ENCODE measurements at places on chromosomes 3 and 15.

- DNase-seq, result no peak
Measured at GRCh38 chr3:115805520-115805919, 182.2 kb downstream of the GAP43 start.

GRCh38 chr3:143875546-143875945 lies 27.3 kb upstream of the SLC9A9 start:
- no peak for DNase-seq

GRCh38 chr3:129231331-129232119 lies 17.9 kb upstream of the COPG1 start:
- no peak for DNase-seq

DNA sequence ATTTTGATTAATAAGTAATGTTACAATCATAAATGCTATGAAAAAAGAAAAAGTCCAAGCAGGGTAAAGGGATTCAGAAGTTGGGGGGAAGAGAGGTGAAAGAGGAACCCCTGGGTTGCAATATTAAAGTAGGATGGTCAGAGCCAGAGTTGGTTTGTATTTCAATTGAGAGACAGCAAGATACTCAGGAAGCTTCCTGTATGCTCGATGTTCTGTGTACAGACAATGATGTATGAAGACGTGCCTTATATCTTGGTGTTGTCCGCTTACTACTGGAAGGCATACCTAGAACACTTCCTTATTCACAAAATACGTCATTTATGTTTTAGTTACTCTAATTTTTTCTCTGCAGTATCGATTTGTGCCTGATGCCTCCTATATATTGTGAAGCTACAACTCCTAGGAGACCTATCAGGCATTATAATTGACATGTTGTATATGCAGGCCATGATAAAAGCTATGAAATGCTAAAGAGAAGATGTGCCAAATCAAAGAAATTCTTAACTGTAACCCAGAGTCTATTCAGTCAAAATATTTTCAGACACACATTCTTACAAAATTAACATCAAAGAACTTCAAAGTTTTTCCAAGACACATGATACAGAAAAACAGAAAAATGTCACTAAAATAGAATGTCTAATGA lies 87.5 kb downstream of the TBL1XR1 start:
- DNase-seq, result no peak

DNA sequence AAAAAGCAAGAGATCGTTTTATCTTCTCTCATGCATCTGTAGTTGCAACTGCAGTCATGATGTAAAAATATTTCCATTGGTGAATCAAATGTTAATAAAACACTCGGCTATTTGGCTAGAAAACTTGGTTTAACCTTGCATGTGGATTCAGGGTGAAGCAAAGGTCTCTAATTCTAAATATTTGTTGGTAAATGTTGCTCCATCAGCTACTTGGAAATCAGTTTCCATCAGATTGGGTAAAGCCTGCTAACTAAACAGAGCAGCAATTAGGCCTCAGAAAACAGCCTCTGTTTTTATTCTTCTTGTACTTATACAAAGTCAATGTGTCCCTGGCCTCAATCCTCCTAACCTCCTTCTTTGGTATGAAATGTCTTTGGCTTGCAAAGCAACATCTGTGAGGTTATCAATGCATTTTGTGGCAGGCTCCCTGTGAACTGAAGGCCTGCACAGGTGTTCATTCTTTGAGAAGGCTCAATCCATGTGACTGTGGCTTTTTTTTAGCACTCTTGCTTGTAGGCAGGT lies 312.3 kb downstream of the WDR72 start:
- no peak for DNase-seq

GRCh38 chr3:30604558-30604957 lies 1.8 kb upstream of the TGFBR2 start:
- DNase-seq, result no peak

GRCh38 chr15:93553167-93553935 lies 464.3 kb upstream of the RGMA start:
- DNase-seq, result no peak

DNA sequence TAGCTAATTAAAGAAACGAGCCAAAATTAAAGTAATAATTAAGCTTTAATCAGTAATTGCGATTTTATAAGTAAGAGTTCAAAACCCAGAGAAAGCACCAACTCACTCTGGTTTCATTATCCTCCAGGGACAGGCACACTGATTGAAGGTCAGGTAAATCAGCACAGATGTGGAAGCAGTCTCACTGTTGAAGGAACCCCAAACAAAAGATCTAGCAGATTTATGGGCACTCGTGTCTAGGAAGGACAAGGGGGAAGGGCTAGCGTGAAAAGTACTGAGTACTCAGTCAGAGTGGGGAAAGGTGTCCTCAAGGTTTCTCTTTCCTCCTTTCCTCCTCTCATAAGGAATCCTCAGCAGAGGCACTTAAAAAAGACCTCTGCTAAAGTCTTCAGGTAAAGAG lies 320.1 kb downstream of the PYDC2 start:
- DNase-seq, result no peak

- no peak for DNase-seq
Measured at GRCh38 chr15:31517711-31518110, 191.1 kb downstream of the KLF13 start.

DNA sequence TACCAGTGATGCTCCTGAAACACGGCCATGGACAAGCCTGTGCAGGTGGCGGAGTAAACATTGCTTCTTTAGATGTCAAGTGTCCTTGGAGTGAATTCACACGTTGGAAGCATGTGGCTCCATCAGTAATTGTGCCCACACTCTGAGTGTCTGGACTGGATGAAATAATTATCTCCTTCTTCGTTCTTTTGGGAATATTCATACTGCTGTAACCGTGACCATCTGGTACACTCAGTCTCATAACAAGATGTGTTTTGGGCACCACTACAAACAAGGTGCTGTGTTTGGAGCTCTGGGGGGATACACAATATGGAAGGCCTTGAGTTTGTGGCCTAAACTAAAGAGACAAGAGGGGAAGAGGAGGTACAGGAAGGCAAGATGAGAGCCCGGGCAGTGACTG lies 165.6 kb downstream of the APBA2 start:
- DNase-seq, result no peak

GRCh38 chr15:88624971-88625490 lies 3.9 kb downstream of the AEN start:
- no peak for DNase-seq

DNA sequence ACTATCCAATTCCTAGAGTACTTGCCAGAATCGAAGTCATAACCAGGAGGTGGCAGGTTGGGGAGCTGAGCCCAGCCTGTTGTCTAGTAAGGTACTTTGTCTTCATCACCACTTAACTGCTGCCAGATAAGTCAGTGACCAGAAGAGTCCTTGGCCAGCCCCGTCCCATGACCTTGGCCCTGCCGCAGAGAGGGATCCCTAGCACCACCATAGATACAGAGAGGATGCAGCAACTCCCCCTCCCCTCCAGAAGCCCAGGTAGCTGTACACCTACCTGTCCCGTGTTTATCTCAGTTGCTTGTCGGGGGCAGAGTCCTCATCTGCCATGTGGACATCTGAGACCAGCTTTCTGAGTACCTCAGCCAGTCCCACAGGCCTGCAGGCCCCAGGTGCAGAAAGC lies 153.6 kb upstream of the TP63 start:
- no peak for DNase-seq

- no peak for DNase-seq
Measured at GRCh38 chr3:177320765-177321247, 123.5 kb upstream of the TBL1XR1 start.

DNA sequence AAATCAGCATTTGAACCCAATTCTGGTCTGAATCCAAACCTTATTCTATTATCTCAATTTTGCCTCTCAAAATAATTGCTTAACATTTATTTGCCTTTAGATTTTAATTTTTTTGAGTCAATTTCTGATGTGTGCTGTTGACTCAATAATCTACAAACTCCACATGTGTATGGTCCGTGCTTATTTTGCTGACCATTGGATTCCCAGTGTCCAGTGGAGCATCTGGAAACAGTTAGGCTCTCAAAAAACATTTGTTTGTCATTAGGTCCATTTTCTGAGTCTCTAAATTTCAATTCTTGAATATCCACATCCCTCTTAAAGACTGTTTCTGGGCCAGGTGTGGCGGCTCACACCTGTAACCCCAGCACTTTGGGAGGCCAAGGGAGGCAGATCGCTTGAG lies 19.2 kb upstream of the MYZAP start:
- DNase-seq, result no peak

GRCh38 chr3:22859618-22860017 lies 343.5 kb upstream of the UBE2E2 start:
- no peak for DNase-seq

DNA sequence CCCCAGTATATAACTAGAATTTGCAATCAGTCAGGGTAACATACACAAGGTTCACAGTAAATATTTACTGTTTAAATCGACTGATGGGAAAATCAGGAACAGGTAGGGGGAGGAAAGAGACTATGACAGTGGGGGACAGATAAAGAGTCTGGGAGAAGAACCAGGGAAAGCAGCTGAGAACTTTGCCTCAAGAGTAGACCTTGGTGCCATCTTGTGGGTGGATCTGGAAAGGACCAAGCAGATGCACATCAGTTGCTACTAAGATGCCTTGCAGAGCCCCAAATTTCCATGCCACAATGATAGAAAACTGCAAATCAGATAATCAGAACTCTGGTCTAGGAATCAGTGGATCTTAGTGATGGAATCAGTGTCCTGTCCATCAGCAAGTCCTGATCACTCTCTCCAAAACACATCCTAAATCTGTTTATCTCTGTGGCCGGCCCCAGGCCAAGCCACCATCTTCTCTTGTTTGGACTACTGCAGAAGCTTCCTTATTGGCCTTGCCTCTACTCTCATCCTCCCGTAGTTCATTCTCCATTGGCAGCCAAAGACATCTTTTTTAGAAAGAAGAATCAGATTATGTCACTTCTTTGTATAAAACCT lies 62.7 kb downstream of the PDE8A start:
- peak; percentile 45 for DNase-seq

- no peak for DNase-seq
Measured at GRCh38 chr3:22933051-22933840, 269.9 kb upstream of the UBE2E2 start.

GRCh38 chr3:94462931-94463330 lies 400.1 kb downstream of the NSUN3 start:
- no peak for DNase-seq

GRCh38 chr3:192168202-192168601 lies 559.1 kb downstream of the FGF12 start:
- DNase-seq, result no peak

GRCh38 chr3:17642474-17642873 lies 100.0 kb downstream of the TBC1D5 start:
- DNase-seq, result no peak

DNA sequence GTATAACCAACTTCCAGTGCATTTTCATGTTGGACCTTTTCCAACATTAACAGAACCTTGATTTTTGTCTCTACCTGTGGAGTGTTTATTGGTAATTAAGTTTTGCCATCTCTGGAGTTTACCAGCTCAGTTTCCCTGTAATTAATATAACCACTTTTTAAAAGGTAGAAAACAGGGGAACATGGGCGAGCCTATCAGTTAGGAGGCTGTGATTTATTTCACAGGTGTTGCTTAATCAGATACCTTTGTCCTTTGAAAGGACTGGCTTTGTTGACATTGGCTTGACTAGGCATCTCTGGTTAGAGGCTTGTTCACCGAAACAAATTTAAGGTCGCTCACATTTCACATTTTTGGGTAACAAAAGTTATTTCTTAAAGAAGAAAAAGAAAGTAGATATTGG lies 622 bp downstream of the NAALADL2 start:
- DNase-seq, result no peak

DNA sequence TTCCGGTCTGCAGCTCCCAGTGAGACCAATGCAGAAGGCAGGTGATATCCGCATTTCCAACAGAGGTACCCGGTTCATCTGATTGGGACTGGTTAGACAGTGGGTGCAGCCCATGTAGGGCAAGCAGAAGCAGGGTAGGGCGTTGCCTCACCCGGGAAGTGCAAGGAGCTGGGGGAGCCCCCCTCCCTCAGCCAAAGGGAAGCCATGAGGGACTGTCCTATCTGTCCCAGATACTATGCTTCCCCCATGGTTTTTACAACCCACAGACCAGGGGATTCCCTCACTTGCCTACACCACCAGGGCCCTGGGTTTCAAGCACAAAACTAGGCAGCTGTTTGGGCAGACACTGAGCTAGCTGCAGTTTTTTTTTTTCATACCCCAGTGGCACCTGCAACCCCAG lies 71.8 kb downstream of the CPNE4 start:
- no peak for DNase-seq

DNA sequence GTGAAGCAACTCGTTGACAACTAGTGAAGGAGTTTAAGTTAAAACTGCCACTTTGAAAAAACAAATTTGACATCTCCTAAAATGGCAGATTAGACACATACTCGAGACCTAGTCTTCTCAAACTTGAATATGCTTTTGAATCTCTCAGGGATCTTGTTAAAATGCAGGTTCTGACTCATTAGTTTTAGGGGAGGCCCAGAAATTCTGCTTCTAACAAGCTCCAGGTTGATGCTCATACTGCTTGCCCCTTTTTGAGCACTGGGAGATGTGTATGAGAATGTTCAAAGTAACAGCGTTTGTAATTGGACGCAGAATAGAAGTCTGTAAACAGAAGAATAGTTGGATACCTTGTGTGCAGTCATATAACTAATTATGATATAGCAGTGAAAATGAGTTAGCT lies 1.6 kb downstream of the C3orf38 start:
- DNase-seq, result no peak

- no peak for DNase-seq
Measured at GRCh38 chr3:51673181-51673801, 2.2 kb downstream of the TEX264 start.

GRCh38 chr3:187012609-187013051 lies 82.3 kb downstream of the ST6GAL1 start:
- DNase-seq, result peak; percentile 45

DNA sequence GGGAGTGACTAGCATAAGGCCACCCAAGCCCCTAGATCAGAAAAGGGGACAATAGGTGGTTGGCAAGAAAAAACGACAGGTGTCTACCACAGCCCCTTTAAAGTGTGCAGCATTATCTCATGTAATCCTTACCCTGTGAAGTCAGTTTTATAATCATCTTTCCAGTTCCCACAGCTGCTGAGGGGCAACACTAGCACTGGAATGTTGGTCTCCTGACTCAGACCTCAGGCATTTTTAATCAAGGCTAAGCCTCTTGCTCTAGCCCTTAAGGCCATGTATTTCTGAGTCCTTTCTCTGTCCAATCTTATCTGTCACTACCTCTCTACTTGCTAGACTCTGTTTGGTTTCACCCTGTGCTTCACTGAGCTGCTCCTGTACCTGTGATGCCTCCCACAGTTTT lies 171.7 kb downstream of the TLE3 start:
- DNase-seq, result no peak

GRCh38 chr3:128994173-128994512 lies 267 bp upstream of the CFAP92 start:
- DNase-seq, result no peak

DNA sequence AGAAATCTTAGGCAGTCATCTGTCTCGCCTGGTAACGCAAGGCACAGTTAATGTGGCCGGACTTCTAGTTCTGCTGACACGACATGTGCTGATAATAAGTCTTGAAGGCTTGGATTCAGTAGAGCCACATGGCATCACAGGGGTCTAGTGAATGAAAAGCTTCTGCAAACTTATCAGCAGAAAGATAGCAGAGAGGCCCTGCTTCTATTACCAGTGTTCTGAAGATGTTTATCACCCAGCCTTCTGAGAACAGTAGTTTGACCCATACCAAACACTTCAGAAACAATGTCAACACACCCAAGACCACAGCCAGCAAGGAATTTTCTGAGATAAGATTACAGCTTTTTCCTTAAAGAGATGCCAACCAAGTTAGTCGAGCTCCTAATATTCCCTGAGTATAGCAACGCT lies 102.7 kb upstream of the UMPS start:
- DNase-seq, result no peak

- DNase-seq, result no peak
Measured at GRCh38 chr3:156158656-156159295, 38.4 kb downstream of the KCNAB1 start.

- no peak for DNase-seq
Measured at GRCh38 chr3:174409086-174409743, 449.9 kb upstream of the NAALADL2 start.

All from stimulated activated CD4-positive, alpha-beta T cell treated with anti-CD3 and anti-CD28 coated beads, Interleukin-2, amount 100 ng/mL, for 24 hours (primary cell).